ENCODE measurements at places on chromosomes 3 and 15.

GRCh38 chr3:5112043-5112442 is 10.0 kb upstream of the ARL8B start:
- no peak for DNase-seq

DNA sequence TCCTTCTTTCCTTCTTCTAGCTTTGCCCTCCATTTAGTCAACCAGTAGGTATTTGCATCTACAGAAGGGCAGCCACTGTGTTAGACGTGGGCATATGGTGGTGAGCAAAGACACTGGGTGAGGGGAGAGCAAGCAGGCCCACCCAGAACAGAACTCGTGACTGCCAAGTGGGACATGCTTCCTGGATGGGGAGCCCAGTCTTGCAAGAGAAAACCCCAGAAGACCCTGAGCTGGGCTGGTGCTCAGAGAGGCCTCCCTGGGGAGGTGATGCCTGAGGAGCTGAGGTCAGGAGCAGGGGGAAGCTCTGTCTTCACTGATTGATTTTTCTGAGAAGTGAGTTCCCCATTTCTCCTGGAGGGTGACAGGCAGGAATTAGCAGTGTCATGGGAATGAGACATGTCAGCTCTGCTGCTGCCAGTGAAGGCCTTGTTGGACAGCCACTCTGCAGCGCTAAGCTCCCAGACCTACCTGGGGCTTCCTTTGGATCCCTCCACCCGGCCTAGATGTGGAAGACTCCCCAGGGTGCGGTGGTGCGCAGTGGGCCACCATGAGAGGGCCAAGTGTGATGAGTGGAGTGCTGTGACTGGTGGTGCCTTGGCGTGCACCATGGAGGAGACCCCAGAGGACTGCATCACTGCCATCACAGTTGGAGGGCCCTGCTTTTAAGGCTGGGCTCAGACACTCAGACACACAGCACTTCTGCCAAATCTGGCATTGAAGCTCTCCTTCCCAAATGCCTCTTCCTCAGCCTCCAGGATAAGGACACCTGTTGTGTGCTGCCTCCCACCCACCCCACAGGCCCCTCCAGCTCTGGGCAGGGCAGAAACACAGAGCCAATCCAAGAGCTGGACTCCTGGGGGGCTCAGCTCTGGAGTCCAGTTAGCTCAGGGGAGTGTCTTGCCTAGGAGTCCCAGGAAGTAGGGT is 40.0 kb upstream of the TOPBP1 start:
- no peak for DNase-seq

- DNase-seq, result no peak
Observed at GRCh38 chr3:140177943-140178342, 243.0 kb downstream of the CLSTN2 start.

DNA sequence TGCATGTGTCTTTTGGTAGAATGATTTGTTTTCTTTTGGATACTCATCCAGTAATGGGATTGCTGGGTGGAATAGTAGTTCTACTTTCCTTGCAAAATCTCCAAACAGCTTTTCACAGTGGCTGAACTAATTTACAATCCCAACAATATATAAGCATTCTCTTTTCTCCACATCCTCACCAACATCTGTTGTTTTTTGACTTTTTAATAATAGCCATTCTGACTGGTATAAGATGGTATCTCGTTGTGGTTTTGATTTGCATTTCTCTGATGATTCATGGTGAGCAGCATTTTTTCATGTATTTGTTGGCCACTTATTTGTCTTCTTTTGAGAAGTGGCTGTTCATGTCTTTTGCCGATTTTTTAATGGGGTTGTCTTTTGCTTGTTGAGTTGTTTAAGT is 55.8 kb downstream of the ST8SIA2 start:
- no peak for DNase-seq

DNA sequence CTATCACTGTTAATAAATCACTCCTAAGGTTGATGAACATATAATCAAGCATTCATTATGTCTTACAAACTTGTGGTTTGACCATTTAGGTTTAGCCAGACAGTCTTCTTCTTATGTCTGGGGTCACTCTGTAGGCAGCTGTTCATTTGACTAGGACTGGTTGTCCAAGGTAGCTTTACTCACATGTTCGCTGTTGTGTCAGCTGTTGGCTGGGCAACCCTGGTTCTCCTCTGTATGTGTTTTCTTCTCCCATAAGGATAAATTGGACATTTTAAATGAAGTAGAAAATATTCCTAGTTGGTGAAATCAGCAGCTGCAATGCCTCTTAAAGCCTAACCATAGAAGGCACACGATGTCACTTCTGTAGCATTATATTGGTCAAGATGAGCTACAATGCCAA is 635.1 kb downstream of the EPHA3 start:
- no peak for DNase-seq

DNA sequence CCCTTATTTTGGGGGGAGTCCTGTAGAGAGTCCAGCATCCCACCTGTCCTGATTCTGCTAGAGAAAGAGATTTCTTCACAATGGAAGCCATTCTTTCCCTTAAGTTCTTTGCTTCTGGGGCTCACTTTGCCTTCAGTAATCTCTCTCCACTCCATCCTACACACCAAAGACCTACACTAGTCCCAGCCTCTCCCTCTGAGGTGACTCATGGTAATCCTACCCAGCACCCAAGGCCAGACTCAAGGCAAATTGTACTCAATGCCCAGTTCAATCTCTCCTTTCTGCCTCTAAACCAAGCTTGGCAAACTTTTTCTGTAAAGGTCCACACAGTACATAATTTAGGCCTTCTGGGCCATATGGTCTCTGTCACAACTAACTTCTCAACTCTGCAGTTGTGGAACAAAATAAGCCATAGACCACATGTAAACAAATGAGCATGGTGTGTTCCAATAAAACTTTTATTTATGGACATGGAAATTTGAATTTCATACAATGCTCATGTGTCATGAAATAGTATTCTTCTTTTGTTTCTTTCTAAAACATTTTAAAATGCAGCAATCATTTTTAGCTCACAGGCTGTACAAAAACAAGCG is 72.5 kb downstream of the MRPL46 start:
- DNase-seq, result no peak

GRCh38 chr15:57920911-57921310 is 144.6 kb downstream of the ALDH1A2 start:
- no peak for DNase-seq

- DNase-seq, result no peak
Observed at GRCh38 chr15:32717426-32718226, at the start of gene GREM1. Gene GREM1 (plus strand): TSS chr15:32718004. CDS start chr15:32730691, 12,687 bp downstream.

All from suppressor macrophage (primary cell).